Inflammatory macrophage treated with lipopolysaccharide for 4 hours (primary cell): ENCODE measurements at places on chromosomes 7 and 10.

GRCh38 chr10:12391206-12391605, 41.9 kb downstream of the CAMK1D start:
- DNase-seq = no peak

DNA sequence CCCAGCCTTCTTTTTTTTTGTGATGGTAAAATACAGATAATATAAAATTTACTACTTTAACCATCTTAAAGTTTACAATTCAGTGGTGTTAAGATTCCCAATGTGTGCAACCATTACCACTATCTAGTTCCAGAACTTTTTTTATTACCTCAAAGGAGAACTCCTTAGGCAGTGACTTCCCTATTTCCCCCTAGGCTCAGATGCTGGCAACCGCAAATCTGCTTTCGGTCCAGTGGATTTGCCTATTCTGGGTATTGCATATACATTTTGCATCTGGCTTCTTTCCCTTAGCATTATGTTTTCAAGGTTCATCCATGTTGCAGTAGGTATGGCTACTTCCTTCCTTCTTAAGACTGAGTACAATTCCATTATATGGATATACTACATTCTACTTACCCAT, 56.5 kb downstream of the AFAP1L2 start:
- no peak for DNase-seq

- DNase-seq = no peak
These were observed 483 bp downstream of the GDF10 start for GRCh38 chr10:47300429-47300931.

DNA sequence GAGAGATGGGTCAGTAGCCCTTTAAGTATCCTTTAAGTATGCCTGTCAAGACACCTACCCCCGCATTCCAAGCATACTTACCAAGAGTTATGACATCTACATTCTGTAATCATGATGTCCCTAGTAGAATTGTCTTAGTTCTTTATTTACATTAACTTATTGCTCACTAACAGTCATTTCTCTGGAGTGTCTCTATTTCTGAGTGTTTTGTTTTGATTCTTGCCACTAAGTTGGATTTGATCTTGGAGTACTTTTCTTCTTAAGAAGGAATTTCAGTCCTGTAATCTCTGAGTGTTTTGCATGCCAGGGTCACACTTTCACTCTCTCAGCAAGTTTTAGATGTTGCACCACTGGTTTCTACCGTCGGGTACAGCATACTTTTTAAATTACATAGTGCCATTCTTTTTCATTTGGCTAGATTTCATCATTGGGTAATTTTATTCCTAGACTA, 1053.9 kb downstream of the KCNMA1 start:
- DNase-seq = no peak

- no peak for DNase-seq
These were observed 1.3 kb downstream of the NAMPT start for GRCh38 chr7:106283501-106283830.

- DNase-seq = no peak
These were observed 169.2 kb downstream of the HGF start for GRCh38 chr7:81600608-81601007.

- DNase-seq = no peak
These were observed 2.8 kb downstream of the SHH start for GRCh38 chr7:155809332-155809946.

GRCh38 chr7:158301207-158301606, 286.4 kb downstream of the PTPRN2 start:
- DNase-seq = no peak

DNA sequence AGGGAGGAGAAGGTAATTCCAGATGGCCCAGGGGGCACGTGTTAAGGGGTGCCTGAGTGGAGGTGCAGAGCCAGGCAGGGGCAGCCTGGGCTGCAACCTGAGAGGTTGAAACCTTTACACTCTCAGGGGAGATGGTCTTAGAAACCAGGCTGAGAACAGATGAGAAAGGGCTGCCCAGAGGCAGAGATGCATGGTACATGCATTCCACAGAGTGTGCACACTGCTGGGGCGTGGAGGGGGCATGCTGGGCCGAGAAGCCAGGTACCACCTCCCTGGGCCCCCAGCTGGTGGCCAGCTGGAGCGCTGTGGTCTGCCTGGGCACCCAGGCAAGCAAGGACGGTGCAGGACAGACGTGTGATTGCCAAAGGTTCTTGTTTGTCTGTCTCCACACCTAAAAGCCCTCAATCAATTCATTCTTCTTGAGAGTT, 14.1 kb upstream of the CSGALNACT2 start:
- no peak for DNase-seq

DNA sequence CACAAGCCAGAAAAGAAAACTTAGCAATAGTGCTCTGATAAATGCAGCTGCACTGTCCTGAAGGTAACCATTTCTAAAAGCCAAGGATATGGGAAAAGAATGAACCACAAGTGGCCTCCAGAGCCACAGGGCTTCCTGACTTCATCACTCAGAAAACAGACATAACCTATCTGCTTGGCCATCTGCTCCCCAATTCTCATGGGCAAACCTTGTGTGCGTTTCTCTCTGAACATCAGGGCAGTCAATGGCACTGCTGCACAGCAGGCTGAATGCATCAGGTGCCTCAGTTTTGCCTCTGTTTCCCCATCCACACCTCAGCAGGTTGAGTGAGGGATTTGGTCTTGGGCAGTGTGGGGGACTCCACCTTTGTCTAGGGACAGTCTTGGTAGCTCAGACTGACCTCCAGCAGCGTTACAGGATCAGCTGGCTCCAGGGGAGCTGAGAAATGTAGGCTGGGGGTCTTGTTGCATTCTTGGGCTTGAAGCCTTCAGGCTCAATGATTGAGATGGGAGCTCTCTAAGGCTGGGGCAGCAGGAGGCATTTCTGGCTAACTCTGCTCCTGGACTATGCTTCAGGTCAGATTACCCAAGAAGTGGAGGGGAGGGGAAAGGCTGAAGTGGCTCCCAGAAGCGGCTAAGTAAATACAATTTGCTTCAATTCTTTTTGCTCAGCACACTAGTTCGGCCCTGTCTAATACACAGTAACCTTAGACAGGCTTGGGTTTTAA, 23.6 kb upstream of the PDLIM1 start:
- DNase-seq = no peak

GRCh38 chr10:61633665-61634064, 29.1 kb upstream of the CABCOCO1 start:
- no peak for DNase-seq

- DNase-seq = no peak
These were observed 1.1 kb upstream of the MNX1 start for GRCh38 chr7:157011333-157012112.

- no peak for DNase-seq
These were observed 25.3 kb downstream of the CHCHD3 start for GRCh38 chr7:133056370-133057238.

GRCh38 chr10:83274088-83274487, 865.2 kb upstream of the GHITM start:
- DNase-seq = no peak

DNA sequence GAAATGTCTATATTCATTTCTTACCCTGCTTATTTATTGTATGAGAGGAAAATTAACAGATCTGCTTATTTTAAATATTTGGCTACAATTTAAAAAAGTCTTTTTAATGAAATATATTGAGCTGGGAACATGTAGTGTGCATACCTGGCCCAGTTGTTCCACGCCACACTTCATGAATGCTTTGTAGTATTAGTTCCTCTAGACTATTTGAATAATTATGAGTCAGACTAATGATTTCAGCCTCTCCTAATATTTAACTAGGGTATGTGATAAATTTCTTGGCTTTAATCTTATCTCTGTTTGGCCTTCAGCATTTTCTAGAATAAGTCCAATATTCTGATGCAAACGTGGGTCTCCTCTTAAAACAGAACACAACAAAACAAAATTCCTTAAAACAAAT, 226.6 kb downstream of the CREB5 start:
- no peak for DNase-seq

DNA sequence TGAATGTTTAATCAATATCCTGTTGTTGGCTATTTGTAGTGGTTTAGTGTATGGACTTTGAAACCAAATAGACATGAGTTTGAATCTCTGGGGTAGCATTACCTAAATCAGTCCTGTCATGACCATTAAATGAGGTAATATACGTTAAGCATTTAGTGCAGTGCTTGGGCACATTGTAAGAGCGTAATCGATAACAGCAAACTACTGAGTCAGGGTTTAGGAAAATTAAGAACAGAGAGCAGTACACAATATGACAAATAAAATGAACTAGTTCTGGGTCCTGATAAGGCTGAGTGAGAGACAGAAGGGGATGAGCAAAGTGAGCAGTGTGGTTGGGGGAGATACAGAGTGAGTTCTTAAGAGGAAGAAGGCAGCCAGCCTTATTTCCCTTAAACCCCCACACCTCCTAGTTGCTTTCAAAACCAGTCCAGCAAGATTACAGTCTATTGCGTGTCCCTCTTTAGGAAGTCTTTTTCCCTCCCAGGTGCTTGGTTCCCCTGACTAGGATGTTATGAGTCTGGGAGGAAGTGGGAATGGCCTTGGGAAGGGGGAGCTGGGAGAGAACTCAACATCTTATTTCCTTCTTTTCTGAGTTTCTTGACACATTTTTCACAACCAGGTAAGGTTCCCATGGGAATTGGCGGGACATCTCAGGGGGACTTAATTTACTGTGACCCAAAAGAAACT, 171.0 kb downstream of the SND1 start:
- no peak for DNase-seq

- DNase-seq = no peak
These were observed 78.5 kb upstream of the LYZL1 start for GRCh38 chr10:29210266-29210868.

DNA sequence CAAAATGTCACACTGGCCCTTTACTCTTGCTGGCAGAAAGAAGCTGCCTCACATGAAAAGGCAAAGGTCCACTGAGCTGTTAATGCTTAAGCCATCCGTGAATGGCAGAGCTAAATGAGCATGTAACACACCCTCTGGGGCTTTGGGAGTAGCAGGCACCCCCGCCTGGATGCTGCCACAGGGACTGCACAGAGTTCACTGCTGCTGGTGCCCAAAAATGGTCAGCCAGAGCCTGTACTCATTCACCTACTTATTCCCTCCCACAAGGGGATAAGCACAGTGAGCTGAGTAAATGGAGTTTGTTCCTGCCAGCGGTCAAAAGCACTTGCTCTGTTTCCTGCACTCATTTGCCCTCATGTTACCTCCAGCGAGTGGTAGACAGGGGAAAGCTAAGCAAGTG, 374.0 kb upstream of the STEAP1 start:
- no peak for DNase-seq

DNA sequence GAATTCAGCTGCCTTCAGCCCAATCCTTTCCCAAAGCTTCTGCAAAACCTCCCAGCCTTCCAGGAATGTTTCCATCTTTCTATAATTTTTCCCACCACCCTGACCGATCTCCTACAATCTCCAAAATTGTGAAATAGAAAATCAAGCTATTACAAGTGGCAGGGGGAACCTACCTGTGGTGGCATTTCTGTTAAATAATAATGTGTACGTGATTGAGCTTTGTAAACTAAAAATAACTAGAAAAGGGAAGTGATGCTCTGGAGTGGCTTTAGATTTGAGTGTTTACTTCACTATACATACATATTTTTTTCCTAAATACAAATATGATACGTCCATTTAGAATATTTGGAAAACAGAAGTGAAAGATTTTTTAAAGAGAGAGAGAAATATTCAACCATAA, 593.6 kb downstream of the GRM8 start:
- no peak for DNase-seq

DNA sequence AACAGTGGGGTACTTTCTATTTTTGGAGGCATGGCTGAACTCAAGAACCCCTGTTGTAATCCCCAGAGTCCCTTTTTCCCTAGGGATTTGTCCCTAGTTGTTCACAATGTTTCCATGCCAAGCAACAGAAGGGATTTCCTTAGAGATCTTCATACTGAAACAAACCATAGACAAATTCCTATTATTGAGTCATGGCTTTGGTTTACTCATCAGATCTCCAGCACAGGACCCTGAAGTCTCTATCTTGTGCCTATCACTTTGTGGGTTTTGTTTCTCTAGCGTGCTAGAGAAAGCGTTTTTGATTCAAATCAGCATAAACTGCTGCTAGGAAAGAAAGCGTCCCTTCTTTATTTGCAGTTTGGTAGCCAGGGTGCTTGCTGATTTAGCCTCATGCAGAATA, 165.0 kb downstream of the BAMBI start:
- no peak for DNase-seq

DNA sequence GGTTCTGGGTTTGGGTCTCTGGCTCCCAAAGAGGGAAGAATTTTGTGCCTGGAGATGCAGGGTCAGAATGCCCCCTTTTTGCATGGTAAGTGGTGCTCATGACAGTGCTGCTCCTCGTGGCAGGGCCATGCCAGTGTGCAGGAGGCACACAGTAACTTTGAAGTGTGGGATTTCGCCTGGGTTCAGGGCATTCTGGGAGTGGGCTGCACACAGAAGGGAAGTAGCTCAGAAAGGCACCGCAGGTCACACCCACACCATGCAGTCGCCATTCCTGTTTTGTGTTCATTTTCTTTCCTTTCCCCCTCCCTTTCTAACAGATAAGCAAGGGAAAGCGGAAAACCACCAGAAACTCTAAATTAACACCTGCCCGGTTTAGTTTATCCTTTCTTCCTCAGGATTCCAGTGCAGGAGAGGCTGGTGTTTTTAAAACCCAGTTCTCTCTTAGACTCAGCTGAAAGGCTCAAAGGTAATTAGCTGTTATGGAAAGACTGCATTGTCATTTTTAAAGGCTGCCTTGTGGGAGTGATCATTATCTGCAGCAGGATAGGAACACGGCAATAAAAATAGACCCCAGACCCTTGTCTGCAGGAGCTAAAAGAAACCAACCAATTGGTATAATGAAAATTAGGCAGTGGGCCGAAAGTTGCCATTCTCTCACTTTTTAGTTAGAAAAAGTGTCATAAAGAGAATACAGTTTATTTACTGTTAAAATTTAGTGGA, 50.2 kb downstream of the EEPD1 start:
- DNase-seq = no peak

DNA sequence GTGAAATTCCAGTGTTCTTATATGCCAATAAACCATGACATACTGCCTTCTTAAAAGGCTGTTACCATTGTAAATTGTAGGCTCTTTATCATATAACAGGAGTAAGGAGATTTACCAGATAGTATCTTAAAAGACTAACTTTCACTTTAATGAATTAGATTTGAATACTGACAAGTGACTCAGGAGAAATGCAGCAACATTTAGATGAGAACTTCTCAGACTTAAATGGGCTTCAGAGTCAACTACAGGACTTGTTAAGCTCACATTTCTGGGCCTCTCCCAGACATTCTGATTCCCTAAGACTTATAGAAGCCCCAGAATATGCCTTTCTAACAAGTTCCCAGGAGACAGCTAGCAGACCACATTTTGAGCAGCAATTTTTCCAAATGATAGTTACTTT, 466.3 kb downstream of the ARL4A start:
- no peak for DNase-seq

GRCh38 chr7:91628742-91629141, 251.8 kb downstream of the MTERF1 start:
- DNase-seq = no peak

DNA sequence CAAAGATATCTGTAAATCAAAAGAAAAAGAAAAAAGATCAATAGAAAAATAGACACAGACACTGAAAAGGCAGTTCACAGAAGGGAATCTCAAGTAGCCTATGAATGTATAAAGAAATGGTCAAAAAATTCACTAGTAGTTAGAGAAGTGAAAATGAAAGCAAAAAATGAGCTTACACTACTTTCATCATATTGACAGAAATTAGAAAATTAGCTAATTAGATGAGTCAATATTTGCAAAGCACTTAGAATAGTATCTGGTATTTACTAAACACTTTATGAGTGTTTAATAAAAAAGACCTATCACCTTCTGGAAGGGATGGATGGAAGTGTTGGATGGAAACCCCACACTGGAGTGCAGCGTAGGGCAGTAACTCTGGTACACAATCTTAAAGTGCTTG, 1.7 kb upstream of the CFAP58 start:
- DNase-seq = peak; percentile 91

- peak; percentile 11 for DNase-seq
These were observed 41.4 kb downstream of the GSDME start for GRCh38 chr7:24715661-24716479.
